ENCODE measurements at places on chromosomes 11 and 22.

- no peak for DNase-seq
Observed at GRCh38 chr11:13009921-13010748, 1.0 kb downstream of the RASSF10 start.

DNA sequence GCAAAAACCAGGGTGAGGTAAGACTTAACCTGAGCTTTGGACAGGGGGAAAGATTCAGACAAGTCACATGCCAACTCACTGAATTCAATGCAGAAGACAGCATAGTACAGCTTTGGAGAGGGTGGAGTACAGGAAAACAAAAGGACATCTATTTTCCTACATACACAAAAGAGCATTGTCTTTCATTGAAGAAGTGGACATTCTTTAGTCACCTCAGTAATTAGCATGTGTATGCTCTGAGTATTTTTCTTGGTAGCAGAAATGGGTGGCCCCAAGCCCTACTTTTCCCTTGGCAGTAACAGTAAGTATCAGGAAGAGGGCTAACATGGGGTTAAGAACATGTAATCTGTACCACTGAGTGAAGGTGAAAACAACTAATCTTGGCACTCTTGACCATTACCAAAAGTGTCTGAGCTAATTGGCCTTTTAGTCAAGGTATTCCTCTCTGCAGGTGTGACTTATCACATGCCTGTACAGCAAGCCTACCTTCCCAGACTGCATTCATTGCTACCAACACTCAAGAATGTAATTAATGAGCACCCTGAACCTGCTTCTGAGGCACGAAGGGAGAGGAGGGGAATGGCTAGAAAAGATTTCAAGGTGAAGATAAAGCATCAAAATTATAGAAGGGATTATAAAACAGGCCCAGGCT lies 33.9 kb downstream of the SYTL2 start:
- no peak for DNase-seq

DNA sequence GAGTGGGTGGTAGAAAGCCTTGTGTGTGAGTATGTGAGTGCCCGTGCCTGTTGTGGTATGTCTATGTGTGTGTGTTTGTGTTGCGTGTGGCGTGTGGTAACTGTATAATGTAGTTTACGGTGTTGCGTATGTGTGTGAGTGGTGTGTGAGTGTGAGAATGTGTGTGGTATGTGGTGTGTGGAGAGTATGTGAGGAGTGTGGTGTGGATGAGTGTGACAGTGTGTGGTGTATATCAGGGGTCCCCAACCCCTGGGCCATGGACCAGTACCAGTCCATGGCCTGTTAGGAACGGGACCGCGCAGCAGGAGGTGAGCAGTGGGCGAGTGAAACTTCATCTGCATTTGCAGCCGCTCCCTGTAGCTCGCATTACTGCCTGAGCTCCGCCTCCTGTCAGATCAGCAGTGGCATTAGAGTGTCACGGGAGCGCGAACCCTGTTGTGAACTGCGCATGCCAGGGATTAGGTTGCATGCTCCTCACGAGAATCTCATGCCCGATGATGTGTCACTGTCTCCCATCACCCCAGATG lies 5.7 kb downstream of the UPK3A start:
- DNase-seq, result no peak

- DNase-seq, result no peak
Observed at GRCh38 chr11:103939694-103940093, 96.7 kb upstream of the DDI1 start.

GRCh38 chr11:78224906-78225420 lies 36.2 kb downstream of the USP35 start:
- DNase-seq, result no peak

GRCh38 chr11:126366064-126366822 lies 10.8 kb downstream of the ST3GAL4 start:
- DNase-seq, result no peak
